ENCODE measurements at places on chromosomes 11 and 22.

- no peak for DNase-seq
These were observed 71.3 kb downstream of the BCR start for GRCh38 chr22:23251445-23252093.

DNA sequence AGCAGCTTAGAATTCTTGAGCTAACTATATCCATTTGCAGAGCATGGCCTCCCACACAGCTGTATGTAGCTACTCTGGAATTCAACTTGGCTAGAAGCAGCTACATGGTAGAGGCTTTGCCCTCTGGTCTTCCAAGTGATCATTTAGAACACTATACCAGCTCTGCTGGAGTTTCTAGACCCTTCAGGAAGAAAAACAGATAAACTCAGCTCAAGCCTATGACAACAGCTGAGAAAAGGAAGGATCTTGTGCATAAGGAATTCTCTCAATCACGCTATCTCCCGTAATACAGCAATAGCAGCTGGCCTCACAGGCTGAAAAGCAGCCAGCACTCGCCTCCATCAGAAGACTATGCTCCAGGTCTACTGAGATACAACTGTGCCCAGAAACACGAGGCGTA, 50.6 kb upstream of the APOA1 start:
- no peak for DNase-seq

DNA sequence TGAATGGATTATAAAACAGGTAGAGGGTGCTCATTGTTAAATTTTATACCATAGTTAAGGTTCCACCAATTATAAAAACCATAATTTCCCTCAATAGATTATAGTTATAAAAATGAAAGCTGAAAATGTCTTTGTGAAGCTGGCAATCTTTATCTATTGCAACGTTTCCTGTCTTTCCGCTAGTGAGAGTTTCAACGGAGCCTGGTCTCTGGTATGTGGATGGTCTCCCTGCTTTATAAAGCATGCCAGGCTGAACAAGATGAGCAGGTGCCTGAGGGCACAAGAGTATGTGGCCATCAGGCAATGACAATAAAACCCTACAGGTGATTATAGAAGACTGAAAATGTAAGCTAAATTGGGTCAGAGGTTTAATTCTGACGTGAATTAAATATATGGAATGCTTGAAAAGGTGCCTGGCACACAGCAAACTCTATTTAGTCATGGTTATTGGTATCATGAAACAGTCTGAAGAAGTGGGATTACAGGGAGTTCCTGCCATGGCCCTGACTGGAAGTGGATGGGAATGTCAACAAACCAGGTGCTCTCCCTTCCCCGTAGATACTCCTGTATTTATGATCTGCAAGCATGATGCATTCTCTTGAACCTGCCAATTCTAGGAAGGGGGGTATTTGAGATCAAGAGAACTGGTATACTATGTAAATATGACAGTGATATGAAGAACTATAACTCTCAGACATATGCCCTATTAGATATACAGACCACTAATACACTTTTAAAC, 115.7 kb downstream of the ENTHD1 start:
- no peak for DNase-seq

DNA sequence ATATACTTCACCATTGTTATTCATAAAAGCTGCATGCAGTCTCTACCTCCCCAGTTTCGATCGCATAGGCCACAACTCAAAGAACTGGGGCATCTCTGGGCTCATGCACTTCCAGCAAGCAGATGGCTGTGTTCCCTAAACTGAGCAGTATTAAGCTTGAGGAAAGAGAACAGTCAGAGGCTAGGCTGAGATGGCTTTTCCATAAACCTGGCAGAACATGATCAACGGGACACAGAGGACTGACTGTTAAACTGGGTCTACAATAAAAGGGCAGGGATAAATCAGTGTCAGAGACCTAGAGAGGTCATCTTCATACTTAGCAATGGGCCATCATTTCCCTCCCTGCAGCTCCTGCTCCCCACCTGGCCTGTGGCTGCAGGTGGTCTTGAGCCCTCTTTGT, 171.0 kb upstream of the NECTIN1 start:
- DNase-seq = no peak

DNA sequence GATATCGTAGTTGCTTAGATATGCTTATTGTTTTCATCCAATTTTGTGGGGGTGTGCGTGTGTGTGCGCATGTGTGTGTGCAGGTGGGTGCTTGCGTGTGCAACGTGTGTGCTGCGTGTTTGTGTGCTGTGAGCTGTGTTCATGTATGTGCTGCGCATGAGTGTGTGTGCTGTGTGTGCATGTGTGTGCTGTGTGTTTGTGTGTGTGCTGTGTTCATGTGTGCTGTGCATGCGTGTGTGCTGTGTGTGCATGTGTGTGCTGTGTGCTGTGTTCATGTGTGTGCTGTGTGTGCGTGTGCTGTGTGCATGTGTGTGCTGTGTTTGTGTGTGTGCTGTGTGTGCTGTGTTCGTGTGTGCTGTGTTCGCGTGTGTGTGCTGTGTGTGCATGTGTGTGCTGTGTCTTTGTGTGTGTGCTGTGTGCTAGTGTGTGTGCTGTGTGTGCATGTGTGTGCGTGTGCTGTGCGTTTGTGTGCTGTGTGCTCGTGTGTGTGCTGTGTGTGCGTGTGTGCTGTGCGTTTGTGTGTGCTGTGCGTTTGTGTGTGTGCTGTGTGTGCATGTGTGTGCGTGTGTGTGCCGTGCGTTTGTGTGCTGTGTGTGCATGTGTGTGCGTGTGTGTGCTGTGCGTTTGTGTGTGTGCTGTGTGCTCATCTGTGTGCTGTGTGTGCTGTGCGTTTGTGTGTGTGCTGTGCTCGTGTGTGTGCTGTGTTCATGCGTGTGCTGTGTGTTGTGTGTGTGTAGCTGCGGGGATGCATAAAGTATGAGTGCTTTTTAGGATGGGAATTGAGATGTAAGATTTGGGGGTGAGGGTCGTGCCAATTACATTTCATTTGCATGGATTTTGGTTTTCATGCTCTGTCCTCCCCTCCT, 7.6 kb downstream of the IGF2 start:
- no peak for DNase-seq

DNA sequence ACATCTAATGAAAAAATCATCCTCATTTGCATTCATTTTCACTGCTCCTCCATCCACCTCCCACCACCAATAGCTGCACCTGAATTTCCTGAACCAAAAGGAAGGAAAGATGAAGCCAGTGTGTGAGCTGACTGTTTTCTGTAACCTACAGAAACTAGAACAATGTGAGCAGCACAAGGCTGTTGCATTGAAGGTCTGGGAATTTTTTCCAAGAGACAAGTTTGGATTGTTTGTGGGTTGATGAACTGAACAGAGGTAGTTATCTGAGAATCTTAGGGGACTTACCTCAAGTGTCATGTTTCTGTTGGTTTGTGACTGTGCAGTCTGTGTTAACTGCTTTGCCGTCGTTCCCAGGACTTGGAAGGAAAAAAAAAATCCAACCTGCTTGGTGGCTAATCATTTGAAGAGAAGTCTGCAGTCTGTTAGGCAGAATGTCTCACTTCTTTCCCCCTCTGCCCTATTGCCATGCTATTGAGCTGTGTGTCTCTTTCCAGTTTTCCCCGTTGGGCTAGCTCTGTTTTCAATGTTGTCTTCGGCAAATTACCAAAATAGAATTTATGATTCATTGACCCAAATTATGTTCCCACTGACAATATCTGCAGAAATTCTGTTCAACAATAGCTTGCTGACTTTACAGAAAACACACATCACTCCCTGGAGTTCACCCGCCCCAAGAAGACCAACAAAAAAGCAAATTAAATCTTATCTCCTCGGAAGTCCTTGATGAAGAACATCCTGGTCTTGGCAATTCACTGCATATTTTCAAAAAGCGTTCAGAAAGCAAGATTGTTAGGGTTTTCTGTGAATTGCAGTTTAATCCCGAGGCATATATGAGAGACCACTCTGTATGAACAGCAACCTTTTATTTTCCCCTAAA, 76.0 kb downstream of the SC5D start:
- DNase-seq = no peak

- no peak for DNase-seq
These were observed 46.3 kb downstream of the IGLL1 start for GRCh38 chr22:23533771-23534191.

DNA sequence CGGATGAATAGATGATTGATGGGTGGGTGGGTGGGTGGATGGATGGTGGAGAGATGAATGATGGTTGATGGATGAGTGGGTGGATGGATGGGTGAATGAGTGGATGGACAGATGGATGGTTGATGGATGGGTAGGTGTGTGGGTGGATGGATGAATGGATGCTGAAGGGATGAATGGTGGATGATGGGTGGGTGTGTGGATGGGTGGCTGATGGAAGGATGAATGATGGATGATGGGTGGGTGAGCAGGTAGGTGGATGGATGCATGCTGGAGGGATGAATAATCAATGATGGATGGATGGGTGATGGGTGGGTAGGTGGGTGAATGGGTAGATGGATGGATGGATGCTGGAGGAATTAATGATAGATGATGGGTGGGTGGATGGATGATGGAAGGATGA, 40.5 kb downstream of the ANO1 start:
- no peak for DNase-seq

DNA sequence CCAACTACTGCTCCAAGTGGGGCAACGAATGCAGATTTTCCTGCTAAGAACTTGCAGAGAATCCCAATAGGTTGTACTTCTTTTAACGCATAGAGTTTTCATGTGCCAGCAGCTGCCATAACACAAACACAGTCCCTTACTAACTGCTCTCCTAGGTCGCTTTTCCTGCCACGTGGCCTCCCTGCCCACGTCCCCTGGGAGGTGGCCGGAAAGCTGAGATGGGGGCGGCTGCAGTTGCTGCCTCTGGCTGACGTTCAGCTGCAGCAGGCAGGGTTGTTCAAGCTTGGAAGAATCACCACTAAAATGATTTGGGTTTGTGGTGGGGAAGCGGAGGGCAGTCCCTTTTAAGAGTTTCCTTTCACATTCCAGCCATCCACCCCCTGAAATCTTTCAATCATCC, 39.3 kb downstream of the ZNF202 start:
- DNase-seq = no peak

GRCh38 chr11:79078999-79079398, 361.8 kb downstream of the TENM4 start:
- DNase-seq = no peak

DNA sequence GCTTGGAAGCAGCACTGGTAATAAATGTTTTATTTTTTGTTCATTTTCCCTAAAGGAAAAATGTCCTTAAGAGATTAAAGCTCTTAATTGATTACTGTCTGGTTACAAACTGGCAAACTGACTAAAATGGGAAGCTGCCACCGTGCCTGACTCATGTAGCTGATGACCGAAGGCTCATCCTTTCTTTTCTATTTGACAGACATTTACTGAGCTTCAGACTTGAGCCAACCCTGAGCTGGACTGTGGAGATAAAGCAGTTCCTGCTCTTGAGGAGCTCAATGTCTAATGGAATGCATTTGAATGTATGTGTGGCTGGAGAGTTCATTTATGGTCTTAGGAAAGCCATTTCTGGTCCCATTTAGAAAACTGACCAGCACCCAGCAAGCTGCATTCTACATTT, 91.3 kb downstream of the RNF169 start:
- no peak for DNase-seq

DNA sequence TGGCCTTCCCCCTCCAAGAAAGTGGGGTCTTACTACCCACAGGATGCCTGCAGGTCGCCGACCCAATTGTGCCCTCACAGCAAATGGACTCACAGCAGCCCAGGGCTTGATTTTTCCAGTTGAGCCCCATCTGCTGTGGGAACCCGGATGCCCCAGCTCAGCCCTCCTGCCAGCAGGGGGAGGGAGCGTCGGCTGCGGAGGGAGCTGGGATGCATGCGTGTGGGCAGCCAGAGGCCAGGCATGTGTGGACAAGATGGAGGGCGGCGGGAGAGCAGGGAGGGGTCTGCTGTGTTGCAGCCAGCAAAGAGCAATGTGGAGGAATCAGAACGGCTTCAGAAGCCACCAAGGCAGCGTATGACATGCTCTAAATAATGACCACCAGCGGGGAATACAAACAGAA, 41.0 kb upstream of the EIF3D start:
- no peak for DNase-seq

GRCh38 chr11:85040166-85040565, 587.0 kb downstream of the DLG2 start:
- DNase-seq = no peak

DNA sequence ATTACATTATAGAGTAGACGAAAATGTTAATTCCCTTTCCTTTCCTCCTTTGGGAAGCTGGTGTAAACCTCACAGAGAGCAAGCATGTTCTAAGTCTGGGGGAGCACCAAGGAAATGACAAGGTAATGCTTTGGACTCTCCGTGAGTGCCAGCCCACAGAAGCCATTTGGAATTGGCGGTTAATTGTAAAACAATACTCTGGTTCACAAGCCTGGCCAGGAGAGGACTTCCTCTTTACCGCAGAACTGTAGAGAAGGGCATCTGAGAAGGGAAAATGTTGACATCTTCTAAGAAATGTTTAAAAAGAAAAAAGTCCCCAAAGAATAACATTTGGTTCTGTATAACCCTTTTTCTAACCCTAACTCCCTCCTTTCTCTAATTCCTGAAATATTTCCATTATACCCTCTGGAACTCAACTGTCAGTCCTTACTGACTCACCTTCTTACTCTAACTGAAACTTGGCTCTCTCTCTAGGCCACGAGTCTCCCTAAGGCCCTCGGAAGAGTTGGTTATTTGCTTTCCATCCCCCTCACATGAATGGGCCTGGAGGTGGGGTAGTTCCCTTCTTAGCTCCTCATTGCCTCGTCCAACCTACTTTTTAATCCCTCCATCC, 379.8 kb downstream of the SOX6 start:
- DNase-seq = no peak

GRCh38 chr11:75603791-75604736, 42.0 kb downstream of the SERPINH1 start:
- DNase-seq = no peak

- no peak for DNase-seq
These were observed 48.1 kb downstream of the CYTH4 start for GRCh38 chr22:37330200-37331033.

GRCh38 chr11:76436020-76436419, 8.8 kb upstream of the EMSY start:
- DNase-seq = no peak

DNA sequence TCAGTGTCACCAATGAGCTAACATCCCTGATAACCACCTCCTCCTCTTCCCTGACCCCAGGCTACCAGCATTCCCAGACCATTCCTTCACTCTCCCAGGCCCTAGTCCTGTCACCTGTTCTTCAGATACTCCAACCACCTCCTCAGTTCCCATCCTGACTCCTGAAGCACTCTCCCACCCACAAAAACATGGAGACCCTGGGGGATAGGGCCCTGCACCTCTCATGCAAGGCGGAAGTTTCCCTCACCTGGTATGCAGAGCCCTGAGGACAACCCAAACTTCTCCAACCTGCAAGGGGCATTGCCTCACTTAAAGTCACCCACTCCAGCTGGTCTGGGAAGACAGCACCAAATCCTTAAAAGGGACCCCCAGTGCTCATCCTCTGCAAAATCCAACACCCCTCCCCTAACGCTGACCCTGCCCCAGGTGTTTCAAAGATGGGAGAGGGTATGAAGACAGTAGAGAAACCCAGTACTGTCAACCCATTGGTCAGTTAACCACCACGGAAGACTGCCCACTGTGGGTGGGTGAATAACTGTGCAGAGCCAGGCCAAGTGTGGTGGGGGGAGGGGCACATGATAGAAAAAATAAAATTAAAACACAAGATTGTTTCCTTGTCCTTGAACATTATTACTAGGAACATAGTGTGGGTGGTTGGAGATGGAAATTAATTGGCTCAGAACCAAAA, 1.4 kb downstream of the TNKS1BP1 start:
- no peak for DNase-seq
